ENCODE measurements at places on chromosomes 4 and X.

DNA sequence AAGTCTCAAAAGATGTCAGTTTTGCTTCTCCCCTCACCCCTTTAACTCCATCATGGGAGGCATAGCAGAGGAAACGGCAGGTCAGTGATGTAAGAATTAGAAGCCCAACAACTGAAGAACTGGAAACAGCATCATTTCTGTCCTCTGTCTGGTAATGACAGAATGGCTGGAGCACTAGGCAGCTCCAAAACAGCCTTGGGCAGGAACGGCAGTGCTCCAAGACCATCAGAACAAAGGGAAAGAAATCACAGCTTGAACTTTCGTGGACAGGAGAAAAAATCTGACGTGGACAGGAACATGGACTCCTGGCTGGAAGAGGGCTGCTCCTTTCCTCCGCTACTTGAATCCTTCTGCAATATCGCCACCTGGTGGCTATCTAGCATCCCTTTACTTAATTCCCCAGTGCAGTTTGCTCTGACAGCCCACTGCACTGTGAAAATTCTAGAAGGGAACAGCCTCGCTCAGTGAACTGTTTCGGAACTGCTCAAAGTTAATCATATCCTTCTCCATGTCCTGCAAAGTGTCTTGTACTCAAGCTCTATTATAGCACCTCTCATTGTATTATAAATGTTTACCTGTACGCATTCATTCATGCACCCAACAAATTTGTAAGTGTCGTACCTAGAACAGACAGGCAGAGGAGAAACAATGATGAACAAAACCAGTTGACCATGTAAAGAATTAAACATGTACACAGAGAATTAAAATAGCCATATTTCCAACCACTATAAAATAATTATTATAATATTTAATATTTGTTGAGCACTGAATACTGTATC, 20.4 kb downstream of the SLC25A53 start:
- peak; percentile 2 for DNase-seq

DNA sequence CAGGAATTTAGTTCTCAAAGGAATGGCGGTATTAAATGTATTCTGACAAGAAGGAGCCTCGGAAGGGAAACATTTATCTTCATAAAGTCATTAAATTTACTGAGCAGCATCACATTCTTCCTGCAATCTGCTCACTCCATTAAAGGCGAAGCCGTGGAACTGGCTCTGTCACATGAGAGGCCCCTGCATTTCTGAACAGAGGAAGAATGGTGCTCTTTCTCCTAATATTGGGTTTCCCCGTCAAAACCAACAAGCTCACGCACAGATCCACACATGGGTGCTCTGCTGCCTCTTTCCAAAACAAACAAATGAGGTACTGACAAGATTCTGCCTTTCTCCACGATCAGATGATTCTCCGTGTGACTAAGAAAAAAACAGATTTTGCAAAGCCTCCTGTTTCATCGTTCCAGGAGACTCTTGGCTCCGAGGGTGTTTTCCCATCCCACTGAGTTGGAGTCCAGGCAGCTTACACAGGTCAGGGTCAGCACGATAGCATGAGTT, 191.2 kb downstream of the IDS start:
- no peak for DNase-seq

DNA sequence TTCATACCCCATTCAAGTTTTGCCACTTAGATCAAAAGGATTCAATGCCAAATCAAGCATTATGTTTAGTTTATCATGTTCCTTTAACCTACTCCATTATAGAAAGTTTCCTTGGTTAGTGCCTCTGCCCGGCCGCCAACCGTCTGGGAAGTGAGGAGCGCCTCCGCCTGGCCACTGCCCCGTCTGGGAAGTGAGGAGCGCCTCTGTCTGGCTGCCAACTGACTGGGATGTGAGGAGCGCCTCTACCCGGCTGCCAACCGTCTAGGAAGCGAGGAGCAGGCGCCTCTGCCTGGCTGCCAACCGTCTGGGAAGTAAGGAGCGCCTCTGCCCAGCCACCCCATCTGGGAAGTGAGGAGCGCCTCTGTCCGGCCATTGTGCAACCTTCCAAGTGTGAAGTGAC, 36.3 kb upstream of the PDGFRA start:
- DNase-seq: no peak

DNA sequence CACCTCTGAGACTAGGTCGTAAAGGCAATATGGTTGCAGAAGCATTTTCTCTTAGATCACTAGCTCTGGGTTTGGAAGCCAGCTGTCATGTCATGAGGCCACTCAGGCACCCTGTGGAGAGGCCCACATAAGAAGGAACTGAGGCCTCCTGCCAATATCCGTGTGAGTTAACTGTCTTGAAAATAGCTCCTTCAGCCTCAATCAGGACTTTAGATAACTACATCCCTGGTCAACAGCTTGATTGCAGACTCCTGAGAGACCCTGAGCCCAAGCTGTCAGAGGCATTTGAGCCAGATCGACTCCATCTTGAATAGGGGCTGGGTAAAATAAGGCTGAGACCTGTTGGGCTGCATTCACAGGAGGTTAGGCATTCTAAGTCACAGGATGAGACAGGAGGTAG, 15.1 kb upstream of the REPS2 start:
- no peak for DNase-seq

- no peak for DNase-seq
These were observed 86.5 kb downstream of the SH3RF1 start for GRCh38 chr4:169184236-169184635.

- DNase-seq: no peak
These were observed 211.8 kb downstream of the PPP3CA start for GRCh38 chr4:101135371-101136010.

DNA sequence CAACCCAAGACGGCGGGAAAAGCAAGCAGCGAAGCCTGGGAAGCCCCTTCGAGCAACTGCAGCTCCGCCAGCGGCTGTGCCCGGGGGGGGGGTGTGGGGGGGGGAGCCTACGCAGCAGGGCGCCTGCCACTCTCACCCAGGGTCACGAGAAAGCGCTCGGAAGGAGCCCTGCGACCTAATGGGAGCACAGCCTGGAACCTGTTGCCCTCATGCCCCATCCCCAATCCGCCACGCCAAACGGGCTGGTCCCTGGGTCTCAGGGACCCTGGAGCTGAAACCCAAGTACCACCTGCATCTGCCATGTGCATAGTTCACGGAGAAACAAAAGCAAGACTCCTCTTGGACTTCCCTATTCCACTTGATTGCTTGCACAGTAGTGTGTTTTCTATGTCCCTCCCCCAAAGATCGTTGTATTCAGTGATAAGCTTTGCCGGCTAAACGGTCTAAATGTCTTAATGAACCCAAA, 359 bp upstream of the GAB3 start:
- no peak for DNase-seq

DNA sequence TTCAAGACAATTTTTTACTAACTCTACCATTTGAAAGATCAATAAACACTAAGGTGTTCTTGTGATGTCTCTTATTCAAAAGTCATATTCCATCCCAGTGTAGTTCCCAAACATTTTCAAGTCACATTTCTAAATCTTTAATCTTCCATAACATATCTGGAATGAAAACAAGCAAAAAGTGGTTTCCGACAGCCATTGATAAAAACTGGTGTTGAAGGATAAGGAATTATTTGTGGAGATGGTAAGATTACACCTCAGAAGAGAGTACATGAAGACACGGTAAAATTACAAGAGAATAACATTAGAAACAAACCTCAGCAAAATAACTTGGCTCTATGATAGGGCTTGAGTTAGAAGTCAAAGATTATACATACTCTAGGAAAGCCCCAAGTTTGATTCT, 4.3 kb downstream of the CHIC2 start:
- no peak for DNase-seq

- no peak for DNase-seq
These were observed 296.6 kb upstream of the PRPS2 start for GRCh38 chrX:12494400-12495138.

DNA sequence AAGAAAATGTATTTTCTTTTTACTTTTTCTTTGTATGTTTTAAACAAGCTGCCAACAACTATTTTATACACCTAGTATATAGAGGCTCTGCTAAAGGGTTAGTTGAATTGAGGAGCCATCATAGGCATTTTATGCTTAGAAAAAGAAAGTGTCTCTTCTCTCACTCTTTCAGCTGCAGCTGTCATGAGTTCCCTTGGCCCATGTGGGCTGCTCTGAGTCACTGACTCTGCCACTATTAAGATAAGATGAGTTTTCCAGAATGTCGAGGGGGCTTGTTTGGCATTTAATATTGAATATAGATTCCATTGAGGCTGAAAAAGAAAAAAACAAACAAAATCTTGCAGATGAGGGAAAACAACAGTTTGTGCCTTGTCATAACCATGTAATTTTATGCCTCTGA, 126.0 kb upstream of the PAQR3 start:
- DNase-seq: no peak

DNA sequence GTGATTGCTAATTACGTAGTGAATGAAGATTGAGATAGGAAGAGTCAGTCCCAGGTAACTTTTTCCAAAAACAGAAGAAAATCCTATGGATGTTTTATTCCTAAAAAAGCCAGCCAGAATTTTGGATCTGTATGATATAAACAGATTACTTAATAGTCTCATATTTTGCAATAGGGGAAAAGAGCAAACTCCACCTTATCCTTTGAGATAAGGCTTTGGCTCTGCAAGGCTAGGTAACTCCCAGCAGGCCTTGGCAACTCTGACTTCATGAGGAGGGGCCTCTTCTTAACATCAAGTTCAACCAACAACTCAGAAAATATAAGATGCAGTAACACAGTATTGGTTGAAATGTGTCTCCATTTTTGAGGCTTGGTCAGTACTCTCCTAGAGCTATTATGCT, 98.7 kb upstream of the SLC4A4 start:
- DNase-seq: no peak

GRCh38 chrX:149938427-149938880, at the start of gene EOLA2:
Gene EOLA2 (minus strand): TSS chrX:149938491. CDS start chrX:149933874, 4,617 bp downstream.
- peak; percentile 78 for DNase-seq

DNA sequence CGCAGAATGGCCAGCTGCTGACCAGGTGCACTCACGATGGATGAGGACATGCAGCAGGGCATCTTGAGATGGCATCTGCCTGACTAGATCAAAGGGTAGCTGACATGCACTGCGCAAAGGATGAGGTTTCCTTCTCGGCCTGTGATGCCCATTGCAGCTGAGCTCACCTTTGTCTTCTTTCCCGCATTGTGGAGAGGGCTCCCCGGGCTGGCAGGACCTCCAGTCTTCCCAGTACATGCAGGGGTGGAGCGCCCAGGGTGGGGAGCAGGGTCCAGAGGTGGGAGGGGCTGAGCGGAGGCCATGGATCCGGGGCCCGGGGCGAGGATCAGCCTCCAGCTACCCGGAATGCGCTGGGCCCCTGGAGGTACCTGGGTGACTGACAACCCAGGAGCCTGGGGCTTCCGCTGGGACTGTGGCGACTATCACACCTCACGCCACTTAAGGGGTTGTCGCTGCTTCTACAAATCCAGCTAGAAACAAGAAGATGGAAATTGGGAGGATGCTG, 12.0 kb downstream of the TREX2 start:
- no peak for DNase-seq

DNA sequence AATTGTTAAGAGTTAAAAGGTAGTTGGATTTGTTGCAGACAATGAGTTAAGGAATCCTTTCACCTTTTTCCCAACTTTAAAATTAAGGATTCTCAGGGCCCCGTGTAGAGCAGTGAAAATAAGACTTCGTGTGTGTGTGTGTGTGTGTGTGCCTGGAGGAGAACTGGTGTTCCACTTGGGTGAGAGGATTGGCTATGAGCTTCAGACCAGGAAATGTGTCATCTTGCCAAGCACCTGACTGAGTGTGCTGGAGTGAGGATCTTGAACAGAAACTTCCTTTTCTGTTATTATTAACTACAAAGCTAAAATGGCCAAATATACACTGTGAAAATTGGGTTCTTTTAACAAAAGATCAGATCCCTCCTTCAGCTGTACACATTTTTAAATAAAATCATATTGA, 113.1 kb upstream of the VCX2 start:
- DNase-seq: no peak

GRCh38 chr4:186840222-186840701, 116.6 kb upstream of the FAT1 start:
- DNase-seq: no peak

DNA sequence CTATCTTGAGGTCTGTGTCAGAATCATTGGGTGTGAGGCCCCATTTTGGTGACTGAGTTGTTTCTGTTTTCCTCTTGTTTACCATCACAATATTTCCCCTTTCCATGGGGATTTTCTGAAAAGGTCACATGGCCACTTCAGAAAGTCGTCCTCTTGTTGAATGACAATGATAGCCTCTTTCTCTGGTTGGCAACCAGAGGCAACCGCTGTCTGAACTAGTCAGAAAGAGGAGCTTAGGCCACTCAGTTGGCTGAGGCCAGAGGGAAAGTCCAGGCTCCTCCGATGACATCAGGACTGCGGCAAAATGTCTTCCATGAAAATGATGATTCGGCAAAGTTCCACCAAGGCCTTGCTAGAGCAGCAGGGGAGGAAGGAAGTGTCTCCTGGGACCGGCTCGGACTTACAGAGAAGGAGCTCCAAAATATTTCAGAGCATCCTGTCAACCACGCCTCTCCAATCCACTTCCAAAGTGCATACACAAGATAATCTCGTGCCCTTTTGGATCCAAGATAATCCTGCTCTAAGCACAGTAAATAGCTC, 19.1 kb upstream of the RBM47 start:
- no peak for DNase-seq

DNA sequence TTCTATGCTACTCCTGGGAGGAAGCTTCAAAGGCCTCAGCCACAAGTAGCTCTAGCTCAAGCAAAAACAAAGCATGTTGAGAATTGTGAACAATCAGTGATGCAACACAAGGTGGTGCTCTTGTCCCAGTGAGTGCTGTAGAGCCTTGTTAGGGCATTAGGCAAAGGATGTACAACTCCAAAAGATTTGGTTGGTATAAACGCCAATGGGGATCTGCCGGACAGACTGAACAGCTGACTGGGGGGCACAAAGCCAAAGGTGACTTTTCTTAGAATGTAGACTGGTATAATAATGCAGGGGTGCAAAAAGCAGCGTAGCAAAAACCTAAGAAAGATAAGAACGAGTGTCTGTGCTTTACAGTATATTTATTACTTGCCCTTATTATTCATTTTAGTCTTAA, 62.6 kb upstream of the ALB start:
- DNase-seq: no peak

- DNase-seq: no peak
These were observed 74.1 kb upstream of the FAM9B start for GRCh38 chrX:9108054-9108453.

DNA sequence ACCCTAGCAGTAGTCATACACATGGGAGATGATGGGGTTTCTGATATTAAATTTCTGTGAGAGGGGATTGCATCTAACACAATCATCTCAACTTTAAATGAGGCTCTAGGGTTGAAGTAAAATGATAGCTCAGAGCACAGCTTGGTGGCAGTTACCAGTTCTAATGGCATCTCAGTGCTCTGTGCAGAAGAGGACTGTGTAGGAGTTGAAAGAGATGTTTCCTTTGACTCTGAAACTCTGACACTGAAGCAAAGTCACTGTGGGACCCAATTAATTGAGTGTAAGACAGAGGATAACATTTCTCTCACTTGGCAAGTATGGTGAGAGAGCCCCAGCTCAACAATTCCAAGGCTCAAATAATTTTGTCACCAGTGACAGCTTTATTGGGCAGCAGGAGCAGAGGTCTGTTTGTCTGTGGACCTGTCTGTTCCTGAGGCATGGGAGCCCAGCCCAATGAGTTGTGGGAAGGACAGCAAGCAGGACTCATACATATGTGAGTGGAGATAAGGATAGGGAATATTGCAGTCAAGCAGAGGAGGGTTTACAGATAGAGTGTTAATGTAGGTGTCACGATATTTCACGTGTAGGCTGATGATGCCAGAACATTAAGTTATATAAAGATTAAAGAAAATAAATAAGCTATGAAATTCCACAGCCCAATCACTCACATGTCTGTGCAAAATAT, 76.7 kb upstream of the NAF1 start:
- DNase-seq: no peak

- DNase-seq: no peak
These were observed at the start of gene SLC9B2 for GRCh38 chr4:103076747-103077347. Gene SLC9B2 (minus strand): TSS chr4:103076761. CDS start chr4:103067550, 9,211 bp downstream.
